ENCODE measurements at places on chromosomes 5 and 9.
A peak's percentile ranks its signal among the peaks of the same experiment; 100 is the strongest.

DNA sequence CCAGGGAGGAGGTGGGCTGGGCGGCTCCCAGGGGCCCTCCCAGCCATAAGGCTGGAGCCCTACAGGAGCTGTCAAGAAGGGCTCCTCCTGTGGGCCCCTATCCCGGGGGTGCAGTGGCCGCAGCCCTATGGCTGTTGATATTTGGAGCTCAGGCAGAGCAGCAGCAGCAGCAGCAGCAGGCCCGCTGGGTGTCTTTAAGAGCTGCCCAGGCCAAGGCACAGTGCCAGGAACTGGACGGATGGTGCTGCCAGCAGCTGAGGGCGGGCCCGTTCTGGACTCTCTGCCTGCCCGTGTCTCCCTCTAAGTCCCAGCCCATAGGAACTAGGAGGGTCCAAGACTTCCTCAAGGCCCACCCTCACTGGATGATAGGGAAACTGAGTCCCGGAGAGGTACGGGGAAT lies 3.6 kb downstream of the AK1 start:
- no peak for DNase-seq

DNA sequence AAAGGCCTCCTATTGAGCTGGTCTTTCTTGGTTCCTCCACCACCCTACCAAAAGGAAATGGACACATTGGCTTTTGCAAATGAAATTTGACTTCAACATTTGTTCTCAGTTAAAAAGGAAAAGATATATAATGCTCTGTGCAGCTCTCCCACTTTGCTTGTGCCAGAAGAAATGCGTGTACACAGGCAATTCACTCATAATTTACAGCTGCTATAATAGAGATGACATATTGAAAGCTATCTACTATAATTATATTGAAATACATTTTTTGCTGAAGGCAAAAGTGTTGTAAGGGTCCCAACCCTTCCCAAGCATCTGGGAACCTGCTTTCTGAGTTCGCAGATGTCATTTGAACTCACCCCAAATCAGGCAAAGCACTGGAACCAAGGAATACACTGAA lies 173.2 kb downstream of the PBX3 start:
- no peak for DNase-seq

GRCh38 chr5:17748941-17749340 lies 114.7 kb downstream of the TAF11L14 start:
- DNase-seq, result no peak

- no peak for DNase-seq
Measured at GRCh38 chr9:86639899-86640379, 285.7 kb upstream of the TUT7 start.

DNA sequence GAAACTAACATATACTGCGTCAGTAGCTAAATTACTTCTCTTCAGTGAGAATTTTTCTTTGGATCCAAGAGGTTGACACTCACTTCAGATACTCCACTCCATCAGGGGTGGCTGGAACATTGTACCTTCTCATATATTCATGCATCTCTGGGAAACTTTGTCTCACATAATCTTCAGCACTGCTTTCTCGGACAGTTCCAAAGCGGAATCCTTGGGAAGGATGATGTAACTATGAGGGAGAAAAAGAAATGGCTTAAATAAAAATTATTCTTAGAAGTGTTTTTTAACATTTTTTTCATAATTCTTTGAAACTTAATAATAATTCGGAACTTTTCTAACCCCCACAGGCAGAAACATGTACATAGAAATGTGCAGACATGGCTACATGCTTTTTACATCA lies 33.4 kb upstream of the PPP3R2 start:
- no peak for DNase-seq

DNA sequence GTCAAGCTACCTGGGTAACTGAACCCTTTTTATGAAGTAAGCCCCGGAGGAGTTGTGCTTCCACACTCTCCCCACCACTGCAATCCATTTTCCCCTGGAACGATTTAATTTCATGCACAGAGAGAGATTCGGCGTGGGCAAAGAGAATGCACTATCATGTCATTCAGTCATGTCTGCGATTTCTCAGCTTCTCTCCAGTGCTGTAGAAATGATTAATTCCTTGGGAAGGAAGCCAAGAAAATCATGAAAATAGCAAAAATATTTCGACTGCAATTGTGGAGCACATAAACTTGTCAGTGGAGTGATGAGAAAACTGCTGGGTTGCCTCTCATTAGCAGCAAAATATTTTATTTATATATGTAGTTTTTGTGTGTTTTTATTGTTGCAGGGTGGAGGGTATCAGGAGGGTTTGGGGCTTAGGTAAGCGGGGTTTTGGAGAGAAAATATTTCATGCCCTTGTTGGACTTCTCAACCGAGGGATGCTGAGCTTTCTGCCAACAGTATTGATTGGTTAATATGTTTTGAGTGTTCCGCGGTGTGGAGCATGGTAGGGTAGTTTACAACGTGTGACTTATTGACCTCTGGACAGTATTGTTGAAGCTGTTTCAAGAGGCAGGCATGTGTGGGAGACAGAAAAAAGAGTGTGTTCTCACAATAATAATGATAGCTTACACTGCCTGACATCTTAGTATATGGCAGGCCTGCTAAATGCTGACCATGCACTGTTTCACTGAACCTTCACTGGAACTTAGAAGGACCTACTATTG lies 69.3 kb downstream of the SGCD start:
- DNase-seq, result no peak

GRCh38 chr9:137149942-137150616 lies 11.1 kb downstream of the GRIN1 start:
- DNase-seq, result no peak

- DNase-seq, result peak; percentile 12
Measured at GRCh38 chr5:67133776-67134175, 62.8 kb downstream of the CD180 start.

DNA sequence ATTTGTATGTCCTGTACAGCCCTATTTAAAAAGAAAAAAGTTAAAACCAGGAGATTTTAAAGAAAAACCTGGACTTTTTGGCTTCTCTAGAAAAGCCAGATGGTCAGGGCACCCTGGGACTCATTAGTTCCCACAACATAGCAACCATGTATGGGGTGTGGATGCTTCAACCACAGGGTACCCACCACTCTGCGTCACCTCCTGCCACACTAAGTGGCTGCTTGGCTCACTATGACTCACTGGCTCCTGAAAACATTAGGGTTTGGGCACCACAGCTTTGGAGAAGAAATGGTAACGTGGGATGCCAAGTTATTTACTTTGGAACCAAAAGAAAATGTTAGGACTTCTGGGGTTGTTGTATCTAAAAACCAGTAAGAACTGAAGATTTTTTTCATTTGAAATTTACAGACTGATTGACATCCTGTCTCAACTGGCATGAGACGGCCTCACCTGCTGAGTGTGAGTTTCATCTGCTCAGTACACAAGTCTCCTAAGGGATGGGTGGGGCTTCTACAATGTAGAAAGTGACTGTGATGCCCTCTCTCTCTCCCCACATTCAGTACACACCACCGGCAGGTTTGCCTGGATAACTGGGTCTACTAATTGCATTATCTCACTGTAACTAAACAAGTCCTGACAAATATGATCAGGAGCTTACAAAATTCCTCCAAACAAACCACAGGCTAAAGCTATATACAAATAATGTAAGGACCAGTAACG lies 103.9 kb downstream of the ESM1 start:
- DNase-seq, result no peak

All from NCI-H510A treated with DMSO at 0.1 percent for 48 hours (cell line).